ENCODE measurements at places on chromosomes 2 and 18.

- no peak for DNase-seq
These were observed 460.8 kb downstream of the RNF144A start for GRCh38 chr2:7377916-7378569.

DNA sequence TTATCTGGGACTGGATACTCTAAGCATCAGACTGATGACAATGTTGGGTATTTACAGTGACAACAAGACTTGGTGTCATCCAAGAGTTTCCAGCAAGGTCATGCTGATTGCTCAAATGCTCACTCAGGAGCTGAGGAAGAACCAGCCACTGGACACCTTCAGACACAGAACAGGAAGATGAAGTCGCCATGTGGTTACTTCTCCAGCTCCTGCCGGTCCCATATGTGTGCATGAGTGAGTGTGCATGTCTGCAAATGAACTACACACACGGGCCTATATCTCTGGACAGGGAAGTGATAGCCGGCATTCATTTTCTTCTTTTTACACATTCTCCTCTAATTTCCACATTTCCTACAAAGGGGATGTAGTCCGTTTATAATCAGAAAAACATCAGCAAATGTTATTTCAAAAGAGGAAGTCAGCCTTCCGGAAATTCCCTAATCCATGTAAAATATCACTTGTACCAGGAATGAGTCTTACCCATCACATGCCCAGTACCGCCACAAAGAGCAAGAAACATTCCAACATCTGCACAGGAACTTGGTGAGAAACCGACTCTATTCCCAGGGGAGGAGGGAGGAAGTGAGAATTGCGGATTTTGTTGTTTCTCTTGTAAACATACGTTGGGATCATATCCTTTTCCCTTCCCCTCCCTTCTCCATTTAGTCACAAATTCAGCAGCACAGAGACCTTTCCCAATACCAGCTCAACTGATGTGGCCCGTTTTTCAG lies 10.8 kb downstream of the RFX8 start:
- DNase-seq = no peak

- no peak for DNase-seq
These were observed 63.0 kb downstream of the STK25 start for GRCh38 chr2:241445426-241445825.

DNA sequence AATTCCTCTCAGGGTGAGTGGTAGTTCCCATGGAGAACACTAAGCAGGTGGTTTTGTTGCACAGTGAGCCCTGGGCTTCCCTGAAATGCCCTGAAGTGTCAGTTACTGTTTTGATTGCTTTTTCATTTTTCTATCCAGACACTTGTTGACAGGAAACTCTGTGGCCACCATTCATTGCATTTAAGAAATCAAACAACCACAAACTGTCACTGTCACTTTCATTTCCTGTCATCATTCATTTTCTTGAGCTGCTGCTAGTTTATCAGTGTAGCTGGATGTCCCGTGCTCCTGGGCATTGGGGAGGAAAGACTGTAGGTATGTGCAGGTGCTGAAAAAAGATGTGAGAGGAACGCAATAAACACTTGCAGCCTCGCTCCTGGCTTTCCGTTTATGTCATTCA lies 891.6 kb upstream of the ZEB2 start:
- DNase-seq = no peak

GRCh38 chr2:29382486-29382885 lies 267.3 kb downstream of the CLIP4 start:
- no peak for DNase-seq

DNA sequence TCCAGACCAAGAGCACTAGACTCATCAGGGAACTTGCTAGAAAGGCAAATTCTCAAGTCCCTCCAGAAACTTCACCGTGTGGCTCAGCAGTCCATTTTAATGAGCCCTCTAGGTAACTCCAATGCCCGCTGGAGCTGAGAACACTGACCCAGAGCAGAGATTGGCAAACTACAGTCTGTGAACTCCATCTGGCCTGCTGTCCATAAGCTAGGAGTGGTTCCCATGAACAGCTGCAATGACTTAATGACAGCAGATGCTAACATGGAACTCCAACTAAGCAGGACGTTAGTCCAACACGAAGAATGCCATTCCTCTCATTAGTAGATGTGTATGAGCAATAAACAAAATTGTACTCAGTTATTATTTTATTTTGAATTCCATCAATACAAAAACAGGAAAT lies 371.9 kb downstream of the STK39 start:
- DNase-seq = no peak

DNA sequence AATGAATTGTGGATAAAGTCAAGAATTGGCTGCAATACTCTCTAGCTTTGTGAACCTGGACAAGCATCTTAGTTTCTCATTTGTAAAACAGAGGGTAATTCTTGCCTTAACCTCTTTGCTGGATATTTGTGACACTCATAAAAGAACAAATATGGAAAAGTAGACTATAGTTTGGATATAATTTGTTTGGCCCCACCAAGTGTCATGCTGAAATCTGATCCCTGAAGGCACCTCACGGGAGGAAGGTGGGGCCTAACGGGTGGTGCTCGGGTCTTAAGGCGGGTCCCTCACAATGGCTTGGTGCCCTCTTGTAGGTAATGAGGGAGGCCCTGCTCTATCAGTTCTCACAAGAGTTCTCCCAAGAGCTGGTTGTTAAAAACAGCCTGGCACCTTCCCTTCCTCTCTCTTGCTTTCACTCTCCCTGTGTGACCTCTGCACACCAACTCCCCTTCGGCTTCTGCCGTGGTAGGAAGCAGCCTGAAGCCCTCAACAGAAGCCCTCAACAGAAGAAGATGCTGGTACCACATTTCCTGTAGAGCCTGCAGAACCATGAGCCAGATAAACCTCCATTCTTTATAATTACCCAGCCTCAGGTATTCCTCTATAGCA lies 37.4 kb downstream of the ARL4C start:
- no peak for DNase-seq

- no peak for DNase-seq
These were observed 68.3 kb downstream of the TET3 start for GRCh38 chr2:74052732-74053710.

DNA sequence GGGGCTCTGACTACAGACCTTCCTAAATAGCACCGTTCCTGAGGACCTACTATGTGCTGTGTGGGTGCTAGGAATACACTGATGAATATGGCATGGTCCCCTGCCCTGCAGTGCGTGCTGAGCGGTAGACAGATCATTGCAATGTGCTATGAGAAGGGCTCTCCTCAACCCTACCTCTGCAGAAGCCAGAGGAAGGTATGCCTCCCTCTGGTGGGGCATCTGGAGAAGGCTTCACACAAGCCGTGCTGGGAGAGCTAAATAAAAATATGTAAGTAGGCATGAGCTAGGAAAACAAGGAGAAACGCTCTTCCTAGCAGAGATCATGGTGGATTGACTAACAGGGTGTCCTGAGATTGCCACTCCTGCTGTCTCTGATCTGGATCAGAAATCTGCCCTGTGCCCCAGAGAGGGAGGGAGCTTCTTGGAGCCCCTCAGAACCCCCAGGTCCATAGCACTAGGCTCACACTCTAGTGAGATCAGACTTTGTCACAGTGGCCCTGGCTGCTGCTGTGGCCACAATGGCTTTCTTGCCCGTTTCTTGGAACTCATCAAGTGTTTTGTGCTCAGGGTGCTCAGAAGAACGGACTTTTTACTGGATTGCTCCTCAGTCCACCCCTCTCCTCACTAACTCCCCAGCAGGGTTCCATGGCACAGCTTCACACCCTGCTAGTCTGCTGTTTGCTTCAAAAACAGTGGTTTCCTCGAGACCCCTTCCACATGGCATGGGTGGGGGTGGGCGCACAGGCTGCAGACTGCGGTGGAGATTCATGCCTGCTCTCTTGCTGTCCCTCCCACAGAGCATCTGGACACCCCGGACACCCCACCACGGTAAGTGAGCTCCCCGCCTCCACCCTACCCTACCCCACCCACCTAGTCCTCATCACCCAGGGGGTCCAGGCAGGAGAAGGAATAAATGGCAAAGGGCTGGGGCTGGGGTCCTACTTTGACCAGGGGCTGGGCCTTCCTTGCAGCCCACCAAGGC lies 14.2 kb downstream of the SIGLEC15 start:
- no peak for DNase-seq

- no peak for DNase-seq
These were observed 473 bp downstream of the ELMOD3 start for GRCh38 chr2:85355073-85355410.

DNA sequence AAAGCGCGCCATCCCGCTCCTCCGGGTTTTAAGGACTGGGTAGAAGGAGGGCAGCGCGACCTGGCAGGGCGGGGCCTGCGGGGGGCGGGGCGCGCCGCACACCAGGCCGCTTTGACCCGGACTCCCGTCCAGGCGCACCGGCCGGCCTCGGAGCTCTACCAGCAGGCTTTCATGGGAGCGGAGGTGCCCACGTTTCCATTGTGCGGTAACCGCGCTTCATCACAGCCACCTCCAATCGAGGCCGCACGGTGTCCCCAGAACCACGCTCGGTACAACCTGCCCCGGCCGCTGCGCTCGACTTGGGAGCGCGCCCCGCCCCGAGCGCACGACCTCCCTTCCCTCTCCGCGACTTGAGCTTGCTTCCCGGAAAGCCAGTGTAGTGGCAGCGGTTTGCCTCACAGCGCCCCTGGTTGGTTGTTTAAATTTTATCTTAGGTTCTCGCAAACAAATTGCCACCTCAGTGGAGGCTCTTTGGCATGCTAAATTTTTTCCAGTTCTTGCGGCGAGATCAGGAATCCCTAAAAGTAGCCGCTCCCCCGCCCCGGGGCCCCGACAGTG lies 280 bp upstream of the CYP1B1 start:
- DNase-seq = no peak

DNA sequence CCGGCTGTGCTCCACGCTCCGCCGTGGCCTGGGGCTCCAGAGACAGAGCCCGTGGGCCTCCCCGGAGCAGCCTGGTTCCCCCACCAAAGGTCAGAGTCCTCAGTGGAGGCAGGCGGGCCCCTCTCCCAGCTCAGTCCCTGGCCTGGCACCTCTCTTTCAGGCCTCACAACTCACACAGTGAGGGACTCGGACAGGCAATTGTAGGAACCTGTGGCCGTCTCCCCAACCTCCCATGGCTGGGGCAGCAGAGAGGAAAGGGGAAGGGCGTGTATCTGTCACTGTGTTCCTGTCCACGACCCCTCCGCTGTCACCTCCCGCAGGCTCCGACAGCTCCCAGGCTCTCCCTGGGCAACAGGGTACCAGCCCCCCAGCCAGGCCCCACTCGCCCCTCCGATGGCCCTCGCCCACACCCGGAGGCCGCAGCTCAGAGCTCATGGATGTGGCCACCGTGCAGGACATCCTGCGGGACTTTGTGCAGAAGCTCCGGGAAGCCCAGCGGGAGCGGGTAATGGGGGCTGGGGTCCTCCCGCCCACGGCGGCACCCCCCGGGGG lies 32.4 kb upstream of the SNED1 start:
- DNase-seq = no peak

- no peak for DNase-seq
These were observed 3.5 kb upstream of the EN1 start for GRCh38 chr2:118850901-118851415.

DNA sequence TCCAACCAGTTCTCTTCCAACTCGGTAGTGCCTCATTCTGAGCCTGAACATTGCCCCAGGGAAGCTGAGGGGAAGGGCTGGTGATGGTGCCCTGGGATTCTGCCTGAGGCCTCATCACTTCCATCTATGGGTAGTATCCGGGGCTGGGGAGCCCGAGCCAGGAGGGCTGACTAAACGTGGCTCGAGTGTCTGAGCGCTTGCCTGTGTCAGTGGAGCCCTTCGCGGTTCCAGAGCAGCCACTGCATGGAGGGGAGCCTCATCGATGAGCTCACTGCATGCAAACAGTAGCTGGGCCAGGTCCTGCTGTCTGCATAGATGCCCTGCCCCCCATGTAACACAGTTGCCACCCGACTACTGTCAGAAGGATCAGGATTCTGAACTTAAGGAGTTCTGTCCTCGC lies 129.3 kb downstream of the GLI2 start:
- no peak for DNase-seq

Data from activated CD8-positive, alpha-beta memory T cell treated with anti-CD3 and anti-CD28 coated beads for 1 hour (primary cell).